ENCODE measurements at places on chromosomes 11 and 22.

DNA sequence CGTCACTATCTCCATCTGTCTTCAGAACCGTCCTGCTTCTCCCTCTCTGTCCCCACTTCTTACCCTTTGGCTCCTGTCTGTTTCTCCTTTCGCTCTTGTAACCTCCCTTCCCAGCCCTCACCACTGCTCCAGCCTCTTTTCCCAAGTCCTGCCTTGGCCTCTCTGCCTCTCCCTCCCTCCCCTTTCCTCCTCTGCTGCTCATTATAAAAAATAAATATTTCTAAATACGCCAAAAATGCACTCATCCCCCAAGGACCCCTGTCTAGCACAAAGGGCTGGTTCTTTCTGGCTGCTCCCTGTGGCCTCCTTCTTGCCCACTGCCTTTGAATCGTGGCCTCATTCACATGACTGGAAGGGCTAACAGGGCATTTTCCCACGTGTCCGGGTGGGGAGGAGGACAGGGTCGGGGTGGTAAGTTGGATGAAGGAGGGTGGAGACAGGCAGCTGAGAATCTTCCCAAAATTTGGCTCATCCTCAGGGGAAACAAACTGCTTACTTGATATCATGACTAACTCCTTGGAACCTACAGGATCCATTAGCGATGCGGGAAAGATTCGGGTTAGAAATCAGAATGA is 26.4 kb upstream of the OAF start:
- DNase-seq, result no peak

DNA sequence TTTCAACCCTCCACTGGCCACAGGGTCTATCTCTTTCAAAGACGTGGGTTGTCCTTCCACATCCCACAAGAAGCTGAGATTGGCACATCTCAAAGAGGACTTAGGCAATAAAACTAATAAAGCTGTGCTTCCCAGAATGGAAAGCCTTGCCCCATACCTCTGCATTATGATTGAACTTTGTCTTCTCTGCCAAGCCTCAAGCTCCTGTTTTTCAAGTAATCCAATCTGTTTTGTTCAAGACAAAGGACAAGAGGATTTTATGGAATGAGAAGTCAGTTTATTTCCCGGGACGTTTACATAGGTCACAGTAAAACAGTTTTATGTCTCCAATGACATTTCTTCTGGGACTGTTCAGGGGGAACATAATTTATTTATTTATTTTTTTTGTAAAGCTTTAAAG is 108.4 kb downstream of the GALNT18 start:
- peak; percentile 23 for DNase-seq

DNA sequence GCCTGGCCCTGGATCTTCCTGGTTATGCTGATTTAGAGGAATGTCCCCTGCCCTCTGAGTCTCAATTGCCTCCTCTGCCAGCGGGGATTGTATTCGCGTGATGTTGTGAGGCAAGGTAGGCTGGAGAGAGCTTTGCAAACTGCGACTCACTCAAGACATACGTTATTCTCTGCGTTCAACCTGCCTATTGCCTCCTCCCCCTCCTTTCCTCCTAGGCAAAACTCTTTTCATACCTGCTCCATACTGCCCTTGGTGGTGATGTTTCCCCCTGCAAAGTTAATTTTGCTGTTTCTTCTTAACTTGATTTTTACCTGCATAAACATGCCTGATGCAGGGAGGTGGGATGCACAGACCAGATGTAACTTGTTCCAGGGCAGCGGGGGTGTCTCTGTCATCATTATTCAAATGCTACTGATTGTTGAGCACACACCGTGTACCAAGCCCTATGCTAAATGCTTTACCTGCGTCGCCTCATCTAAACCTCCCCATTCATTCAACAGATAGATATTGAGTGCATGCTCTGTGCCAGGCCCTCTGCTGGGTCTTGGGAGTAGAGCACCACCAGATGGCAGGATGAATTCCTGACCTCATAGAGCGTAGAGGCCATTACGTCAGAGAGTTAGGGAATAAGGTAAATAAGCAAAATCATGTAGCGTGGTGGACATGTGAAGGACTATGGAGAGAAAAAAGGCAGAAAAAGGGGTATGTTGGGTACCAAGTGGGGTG is 29.0 kb downstream of the SGSM1 start:
- no peak for DNase-seq

- DNase-seq, result no peak
Observed at GRCh38 chr11:92779746-92780145, 189.7 kb upstream of the MTNR1B start.

DNA sequence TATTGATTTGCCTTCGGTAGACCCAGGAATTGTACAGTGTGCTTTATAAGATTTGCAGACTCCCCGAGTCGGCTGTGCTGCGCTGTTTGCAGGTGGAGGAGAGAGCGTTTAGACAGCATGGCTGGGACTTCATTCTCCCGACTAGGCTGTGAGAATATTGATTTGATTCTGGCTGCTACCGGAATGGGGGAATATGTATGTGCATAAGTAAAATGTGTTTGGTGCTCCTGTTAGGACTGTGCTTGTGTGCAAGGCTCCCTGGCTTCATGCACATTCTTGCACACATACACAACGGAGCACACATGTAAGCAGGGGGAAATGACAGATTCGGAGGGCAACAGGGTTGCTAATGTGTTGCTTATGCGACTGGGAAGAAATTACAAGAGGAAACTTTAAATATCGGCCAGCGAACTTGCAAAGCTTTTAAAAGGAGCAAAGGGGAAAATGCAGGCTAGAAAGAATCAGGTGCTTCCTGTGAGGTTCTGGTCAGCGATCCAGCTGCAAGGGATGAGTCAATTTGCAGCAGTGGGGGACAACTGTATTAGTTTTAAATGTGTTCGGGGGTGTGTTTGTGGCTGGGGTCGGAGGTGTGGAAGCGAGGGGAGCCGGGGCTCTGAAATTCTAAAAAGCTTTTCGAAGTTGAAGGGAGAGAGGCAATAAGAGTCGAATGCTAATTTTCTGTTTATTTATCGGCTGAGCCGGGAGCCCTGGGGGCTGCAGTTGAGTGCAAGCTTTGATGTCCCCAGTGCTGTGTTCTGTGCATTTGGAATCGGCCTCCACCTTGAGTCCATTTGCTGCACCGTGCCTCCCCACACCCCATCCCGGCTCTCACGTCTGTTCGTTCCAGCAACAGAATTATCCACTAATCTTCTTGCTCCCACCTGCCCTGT is 731 bp downstream of the NTM start:
- DNase-seq, result no peak

GRCh38 chr11:86741839-86742805 is 58.2 kb upstream of the PRSS23 start:
- DNase-seq, result peak; percentile 84

GRCh38 chr11:86785576-86785975 is 14.8 kb upstream of the PRSS23 start:
- DNase-seq, result no peak

Measured in skeletal muscle cell (primary cell).